Stimulated activated CD4-positive, alpha-beta T cell treated with anti-CD3 and anti-CD28 coated beads, Interleukin-2, amount 100 ng/mL, for 24 hours (primary cell): ENCODE measurements at places on chromosomes 7 and 10.

GRCh38 chr7:86094166-86094669, 549.5 kb upstream of the GRM3 start:
- no peak for DNase-seq

- DNase-seq, result no peak
These were observed 56.4 kb downstream of the BBS9 start for GRCh38 chr7:33185786-33186185.

DNA sequence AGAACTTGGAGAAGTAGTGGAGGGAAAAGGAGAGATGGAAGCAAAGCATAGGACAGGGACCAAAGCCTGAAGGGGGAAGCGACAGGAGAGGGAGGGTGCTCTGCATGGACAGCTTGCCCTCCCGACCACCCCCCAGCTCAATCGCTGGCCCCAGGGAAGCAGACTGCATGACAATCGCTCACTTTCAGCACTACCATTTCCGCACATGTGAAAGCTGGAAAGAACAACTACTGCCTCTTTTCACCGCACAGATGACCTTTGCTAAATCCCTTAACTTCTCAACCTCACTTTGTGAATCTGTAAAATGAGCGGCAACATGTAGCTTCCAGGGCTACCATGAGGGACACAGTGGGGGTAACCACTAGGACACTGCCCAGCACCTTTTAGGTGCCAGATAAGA, 17.1 kb downstream of the VOPP1 start:
- DNase-seq, result no peak

- no peak for DNase-seq
These were observed 68.2 kb upstream of the RPA3 start for GRCh38 chr7:7786595-7786994.

DNA sequence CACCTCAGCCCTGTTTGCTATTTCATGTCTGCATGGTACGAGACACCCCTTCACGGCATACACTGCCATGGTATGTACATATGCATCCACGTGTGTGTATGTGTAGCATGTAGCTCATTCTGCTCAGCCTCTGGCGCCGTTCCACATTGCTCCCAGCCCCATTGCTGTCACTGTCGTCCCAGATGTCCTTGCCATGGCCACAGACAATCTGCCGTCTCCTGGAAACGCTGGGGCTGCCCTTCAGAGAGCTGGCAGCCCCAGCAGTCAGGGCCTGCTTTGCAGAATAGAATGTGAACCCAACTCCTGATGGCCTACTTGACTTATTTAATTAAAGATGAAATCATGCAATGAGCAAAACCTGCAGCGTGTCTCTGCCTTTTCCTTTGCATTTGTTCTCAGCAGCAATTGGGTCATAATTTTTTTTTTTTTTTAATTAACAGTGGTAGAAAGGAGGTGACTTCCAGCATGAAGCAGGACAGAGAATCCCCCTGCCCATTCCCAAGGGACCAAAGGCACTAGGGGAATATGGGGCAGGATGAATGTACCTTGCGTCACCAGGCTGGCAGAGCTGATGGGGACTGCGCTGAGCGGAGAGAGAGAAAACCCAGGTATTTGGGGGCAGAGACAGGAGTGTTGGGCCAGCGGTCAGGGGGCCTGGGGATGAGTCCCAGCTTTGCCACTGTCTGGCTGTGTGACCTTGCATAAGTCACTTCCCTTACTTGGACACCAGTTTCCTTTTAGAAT, 49.2 kb downstream of the CHST3 start:
- DNase-seq, result no peak
